Mesangial cell (primary cell): ENCODE measurements at places on chromosomes 2 and 18. TPM values are rescaled to one million over a fixed set of nuclear protein-coding genes. Genes with fewer than 3 reads are reported as not detected.

Gene CD207
- total RNA-seq = not detected in 2 replicates

Gene ASIC4
- not detected in 2 replicates for total RNA-seq

Gene FOXD4L1
- not detected in 2 replicates for total RNA-seq

Gene RAB17
- total RNA-seq = 0.63 TPM in 1 of 2 replicates, not detected in the other

Gene CNRIP1
- 15.1 and 38.0 TPM in 2 replicates for total RNA-seq

Gene KIAA2012
- under 0.01 TPM in 1 of 2 replicates, not detected in the other for total RNA-seq

Gene PDE1A
- under 0.01 and 2.7 TPM in 2 replicates for total RNA-seq

Gene TFPI
- total RNA-seq = 61.2 and 95.0 TPM in 2 replicates

Gene CIB4
- not detected in 2 replicates for total RNA-seq

Gene C2orf42
- total RNA-seq = 5.4 and 8.2 TPM in 2 replicates

Gene TLX2
- total RNA-seq = not detected in 2 replicates

Gene TDRD15
- total RNA-seq = not detected in 2 replicates

Gene NCKAP5
- 0.25 and 0.98 TPM in 2 replicates for total RNA-seq

Gene DGKD
- 15.6 and 17.4 TPM in 2 replicates for total RNA-seq

Gene TRIM43
- total RNA-seq = not detected in 2 replicates

Gene FLACC1
- total RNA-seq = 0.89 TPM in 1 of 2 replicates, not detected in the other
